NCI-H2081 (cell line): ENCODE measurements at places on chromosomes 2 and 18.
A peak's percentile ranks its signal among the peaks of the same experiment; 100 is the strongest.

DNA sequence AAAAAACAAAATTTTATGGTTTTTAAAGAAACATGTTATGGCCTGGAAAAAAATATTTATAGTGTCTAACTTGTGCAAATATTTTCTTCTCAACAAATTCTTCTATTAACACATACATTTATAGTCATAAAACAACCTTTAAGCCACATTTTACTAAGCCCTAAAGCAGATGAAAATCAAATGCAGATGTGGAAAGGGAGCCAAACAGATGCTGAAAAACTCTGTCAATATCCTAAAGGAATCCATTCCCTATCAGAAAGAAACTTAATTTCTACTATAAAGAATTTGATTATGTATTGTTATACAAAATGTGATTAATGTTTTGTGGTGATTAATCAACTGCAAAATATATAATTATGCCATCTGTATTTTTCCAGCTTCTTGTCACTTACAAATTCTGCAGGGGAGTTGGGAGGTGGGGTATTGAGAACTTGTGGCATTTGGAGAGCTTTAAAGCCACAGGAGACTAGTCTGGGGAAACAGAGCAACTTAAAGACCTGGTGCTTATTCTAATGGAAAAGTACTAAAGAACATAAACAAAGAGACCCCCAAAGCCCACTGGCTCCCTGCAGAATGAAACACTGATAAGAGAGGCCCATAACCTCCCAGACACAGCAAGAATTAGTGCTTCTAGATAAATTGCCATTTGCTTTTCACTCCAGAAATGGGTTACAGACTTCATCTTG is 1721.0 kb upstream of the PIK3C3 start:
- no peak for DNase-seq

DNA sequence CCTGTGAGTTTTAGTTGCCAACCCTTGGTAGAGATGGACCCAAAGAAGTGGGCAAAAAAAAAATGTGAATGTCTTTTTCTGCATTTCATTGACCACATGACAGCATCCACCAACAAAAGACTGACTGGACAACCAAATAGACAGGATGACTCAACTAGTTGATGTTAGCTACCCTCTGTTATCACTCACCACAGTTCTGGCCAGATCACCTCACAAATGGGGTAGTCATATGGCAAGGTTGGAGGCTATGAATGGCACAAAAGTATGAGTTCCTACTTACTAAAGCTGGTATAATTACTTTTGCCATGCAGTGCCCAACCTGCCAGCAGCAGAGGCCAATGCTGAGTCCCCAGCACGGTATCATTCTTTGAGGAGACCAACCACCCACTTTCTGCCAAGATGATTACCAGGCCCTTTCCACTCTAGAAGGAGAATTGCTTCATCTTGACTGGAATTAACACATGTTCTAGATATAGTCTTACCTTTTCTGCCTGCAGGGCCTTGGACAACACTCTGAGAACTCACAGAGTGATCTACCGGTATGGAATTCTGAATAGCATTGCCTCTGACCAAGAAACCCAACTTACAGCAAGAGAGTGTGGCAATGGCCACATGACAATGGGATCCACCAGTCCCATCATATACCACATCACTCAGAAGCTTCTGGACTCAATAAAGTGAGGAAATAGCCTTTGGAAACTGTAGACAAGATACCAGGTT is 20.1 kb upstream of the TCF7L1 start:
- DNase-seq, result no peak

DNA sequence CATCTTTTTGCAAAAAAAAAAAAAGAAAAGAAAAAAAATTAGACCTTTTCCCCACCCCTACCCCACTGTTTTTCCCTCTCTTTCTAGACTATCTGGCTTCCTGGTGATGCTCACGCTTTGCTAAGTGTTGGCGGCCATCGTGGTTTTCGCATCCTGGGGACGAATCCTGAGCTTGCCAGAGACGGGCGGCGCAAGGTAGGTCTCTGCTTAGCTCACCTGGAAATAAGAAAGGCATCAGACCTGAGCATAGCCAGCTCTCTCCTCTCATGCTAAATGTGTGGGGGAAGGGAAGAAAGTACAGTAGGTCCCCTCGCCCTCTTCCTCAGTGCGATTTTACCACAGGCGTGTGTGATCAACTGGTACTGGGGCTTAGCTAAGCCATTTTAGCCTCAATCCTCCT is 90.5 kb downstream of the KLHL29 start:
- DNase-seq, result no peak

- peak; percentile 92 for DNase-seq
These were observed 549.0 kb upstream of the SLC8A1 start for GRCh38 chr2:41000906-41001305.

DNA sequence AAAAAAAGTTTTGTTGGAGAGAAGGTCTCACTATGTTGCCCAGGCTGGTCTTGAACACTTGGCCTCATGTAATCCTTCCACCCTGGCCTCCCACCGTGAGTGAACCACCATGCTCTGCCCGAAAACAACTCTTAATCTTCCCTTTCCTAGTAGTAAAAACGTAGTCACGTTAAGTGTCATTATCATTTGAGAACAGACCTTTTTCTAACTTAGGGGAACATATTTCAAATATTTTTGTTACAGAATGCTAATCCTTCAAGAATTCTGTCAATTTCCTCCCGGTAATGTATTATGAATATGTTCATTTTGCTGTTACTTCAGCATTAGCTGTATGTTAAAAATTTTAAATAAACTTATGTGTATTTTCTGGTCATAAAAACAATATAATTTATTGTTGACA is 49.7 kb downstream of the MTA3 start:
- DNase-seq, result no peak

DNA sequence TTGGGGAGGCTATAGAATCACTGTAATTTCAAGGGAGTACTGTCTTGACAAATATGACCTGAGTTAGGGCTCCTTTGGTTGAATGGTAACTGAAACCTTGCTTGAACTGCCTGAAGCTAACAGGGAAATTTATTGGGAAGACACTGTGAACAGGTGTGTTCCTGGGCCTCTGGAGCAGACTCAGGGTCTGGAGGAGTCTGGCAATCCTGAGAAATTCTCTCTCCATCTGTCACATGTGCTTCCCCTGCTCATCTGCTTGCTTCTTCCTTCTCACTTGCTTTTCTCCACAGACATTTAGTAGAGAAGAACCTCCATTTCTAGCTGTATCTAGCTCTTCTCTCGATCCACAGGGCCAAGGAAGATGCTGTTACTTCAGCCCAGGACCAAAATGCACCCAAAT is 476.5 kb downstream of the LRP1B start:
- DNase-seq, result no peak

GRCh38 chr18:63267975-63268721 is 51.4 kb downstream of the BCL2 start:
- no peak for DNase-seq
